ENCODE measurements at places on chromosomes 4 and X.

GRCh38 chrX:121132675-121133074, 85.3 kb downstream of the GLUD2 start:
- no peak for DNase-seq

- DNase-seq: no peak
Measured at GRCh38 chr4:948101-948935, 16.1 kb downstream of the TMEM175 start.

DNA sequence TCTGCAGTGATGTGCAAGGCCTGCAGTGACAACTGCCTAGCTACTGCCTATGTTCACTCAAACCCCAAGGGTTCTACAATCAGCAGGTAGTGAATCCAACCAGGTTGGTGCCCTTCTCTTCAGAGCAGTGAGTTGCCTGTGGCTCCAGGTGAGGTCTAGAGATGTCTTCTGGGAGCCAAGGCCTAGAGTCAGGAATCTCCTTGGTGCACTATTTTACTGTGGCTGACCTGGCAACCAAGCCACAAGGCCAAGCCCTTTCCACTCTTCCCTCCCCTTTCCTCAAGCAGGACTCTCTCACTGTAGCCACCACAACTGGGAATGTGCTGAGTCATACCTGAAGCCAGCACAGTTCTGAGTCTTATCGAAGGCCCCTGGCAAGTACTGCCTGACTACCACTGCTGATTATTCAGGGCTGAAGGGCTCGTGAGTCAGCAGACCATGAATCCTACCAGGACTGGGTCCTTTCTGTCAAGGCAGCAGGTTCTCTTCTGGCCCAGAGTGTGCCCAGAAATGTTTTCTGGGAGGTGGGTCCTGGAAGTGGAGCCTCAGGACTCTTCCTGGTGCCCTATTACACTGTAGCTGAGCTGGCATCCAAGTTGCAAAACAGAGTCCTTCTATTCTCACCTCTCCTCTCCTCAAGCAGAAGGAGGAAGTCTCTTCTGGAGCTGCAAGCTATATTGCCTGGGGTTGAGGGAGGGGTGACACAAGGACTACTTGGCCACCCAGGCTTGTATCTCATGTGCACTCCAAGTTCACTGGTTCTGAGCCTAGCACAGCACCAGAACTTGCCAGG, 111.6 kb downstream of the BTC start:
- DNase-seq: no peak

DNA sequence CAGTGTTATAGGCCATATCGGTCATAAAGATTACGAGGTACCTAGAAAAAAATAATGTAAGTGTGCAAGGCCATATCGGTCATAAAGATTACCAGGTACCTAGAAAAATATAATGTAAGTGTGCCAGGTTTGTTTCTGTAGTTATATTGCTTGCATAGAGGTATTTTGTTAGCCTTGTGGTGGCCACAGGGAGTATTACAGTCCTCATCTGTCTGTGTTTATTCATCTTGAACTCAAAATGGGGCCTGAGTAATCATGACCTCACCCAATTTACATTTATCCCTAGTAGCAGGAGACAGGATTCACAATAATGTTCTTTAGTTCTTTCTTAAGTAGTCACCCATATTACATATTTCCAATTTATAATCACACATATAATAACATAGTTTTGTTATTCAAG, 459.7 kb downstream of the MID1IP1 start:
- no peak for DNase-seq

- DNase-seq: no peak
Measured at GRCh38 chr4:128512161-128512560, 224.5 kb upstream of the PGRMC2 start.

GRCh38 chrX:19739683-19740082, 147.7 kb downstream of the SH3KBP1 start:
- peak; percentile 33 for DNase-seq

DNA sequence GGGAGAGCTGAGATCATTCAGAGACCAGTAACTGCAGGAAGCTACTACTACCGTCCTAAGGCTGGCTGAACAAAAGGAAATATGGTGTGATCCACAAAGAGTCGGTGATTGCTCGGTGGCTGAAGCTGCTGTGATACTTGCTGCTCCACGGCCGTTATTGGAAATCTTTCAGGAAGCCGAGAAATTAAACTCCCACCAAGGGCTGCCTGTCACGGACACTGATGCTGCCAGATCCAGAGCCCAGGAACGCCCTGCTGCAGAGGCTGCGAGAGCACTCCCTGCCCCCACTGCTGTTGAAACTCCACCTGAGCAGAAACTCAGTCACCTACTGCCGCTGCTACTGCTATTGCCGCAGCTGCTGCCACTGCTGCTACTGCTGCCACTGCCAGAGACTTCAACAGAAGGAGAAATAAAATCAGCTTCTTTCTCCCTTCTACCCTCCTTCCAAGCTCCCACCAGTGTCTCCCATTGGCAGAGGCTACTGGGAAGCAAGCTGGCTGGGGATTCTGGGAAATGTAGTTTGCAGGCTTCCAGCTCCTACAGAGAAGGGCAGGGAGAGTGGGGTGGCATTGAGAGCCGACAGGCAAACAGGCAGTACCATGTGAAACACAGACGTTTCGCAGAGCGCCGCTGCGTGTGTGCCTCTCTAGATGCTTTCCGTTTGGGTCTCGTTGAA, 126.0 kb upstream of the ENPP6 start:
- peak; percentile 40 for DNase-seq

GRCh38 chr4:186191200-186192065, at the start of gene CYP4V2:
Gene CYP4V2 (plus strand): TSS chr4:186191567. CDS start chr4:186191824, 257 bp downstream.
- no peak for DNase-seq

DNA sequence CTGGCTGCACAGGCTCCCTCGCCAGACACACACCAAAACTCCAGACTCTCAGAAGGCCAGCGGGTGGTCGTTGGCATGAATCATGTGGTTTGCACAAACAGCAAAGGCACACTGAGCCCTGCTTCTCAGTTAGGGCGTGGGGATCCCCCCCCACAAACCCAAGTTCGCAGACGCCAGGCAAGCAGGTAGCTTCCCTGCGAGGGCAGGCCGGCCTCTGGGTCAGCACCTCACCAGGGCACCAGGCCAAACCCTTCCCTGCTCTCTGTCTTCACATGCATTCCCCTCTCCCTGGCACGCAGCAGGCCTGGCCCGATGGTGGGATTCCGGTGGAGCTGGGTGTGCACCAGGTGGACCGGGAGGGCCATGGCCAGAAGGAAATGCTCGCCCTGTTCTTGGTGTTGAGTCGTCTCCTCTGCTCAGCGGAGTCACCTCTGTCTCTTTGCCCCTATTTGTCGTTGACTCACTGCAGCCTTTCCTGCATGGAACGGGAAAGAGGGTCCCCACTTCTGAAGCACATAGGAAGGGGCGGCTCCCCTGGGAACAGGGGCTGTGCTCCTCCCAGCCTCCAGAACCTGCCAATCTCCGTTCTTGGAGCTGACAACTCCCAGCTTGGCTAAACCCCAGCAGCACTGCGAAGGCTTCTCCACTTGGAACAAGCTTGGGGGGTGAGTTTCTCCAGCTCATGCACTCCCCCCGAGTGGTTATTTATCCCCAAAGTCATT, 51.4 kb downstream of the SORCS2 start:
- DNase-seq: no peak

DNA sequence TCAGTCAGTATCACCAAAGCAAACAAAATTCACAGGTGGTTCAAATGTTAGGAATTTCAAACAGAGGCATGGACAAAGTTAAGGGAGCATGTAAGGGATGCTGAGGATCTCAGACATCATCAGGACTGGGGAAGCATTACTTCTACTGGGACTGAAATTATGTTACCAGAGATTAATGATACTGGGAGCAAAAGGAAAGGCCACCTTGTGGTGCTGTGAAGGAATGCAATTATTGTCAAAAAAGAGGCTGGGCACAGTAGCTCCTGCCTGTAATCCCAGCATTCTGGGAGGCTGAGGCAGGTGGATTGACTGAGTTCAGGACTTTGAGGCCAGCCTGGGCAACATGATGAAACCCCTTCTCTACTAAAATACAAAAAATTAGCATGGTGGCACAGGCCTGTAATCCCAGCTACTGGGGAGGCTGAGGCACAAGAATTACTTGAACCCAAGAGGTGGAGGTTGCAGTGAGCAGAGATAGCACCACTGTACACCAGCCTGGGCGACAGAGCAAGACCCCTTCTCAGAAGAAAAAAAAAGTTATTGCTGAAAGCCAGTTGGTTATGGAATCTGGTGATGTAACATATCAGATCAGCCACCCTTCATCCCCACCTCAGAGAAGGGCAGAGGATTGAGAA, 954.3 kb downstream of the PCDH7 start:
- no peak for DNase-seq

All from DMS 273 treated with DMSO at 0.1 percent for 48 hours (cell line).